ENCODE measurements at places on chromosomes 6 and 20.

DNA sequence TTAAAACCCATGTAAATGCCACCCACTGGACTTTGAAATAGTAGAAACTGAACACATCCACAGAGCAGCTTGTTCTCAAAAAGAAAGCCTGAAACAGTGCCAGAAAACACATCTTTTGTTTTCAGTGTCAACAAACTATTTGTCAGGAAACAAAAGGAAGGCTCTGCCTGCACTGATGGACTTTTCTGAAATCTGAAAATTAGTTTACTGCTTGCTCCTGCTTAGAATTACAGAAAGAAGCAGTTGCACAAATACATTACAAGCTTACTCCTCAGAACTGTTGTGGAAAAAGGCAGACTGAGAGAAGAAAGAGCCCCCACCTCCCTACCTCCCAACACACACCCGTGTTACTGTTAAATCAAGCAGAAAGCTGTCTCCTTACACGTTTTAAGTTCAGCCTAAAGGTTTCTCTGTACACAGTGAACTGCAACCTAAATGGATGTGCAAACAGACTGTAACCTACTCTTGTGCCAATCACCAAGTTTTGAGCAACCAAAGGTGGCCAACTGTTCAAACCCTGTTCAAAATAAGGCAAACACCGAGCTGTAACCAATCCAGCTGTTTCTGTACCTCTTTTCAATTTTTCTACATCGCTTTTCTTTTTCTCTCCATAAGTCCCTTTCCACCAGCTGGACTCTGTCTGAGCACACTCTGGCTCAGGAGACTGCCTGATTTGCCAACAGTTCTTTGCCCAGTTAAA is 43.7 kb downstream of the FRK start:
- no peak for DNase-seq

- no peak for DNase-seq
These were observed 11.7 kb downstream of the BPIFB4 start for GRCh38 chr20:33091147-33091546.

- no peak for DNase-seq
These were observed at the start of gene TSHZ2 for GRCh38 chr20:52972190-52972937. Gene TSHZ2, plus strand, starts transcription at chr20:52972358. Its CDS starts 936 bp downstream, at chr20:52973294.

DNA sequence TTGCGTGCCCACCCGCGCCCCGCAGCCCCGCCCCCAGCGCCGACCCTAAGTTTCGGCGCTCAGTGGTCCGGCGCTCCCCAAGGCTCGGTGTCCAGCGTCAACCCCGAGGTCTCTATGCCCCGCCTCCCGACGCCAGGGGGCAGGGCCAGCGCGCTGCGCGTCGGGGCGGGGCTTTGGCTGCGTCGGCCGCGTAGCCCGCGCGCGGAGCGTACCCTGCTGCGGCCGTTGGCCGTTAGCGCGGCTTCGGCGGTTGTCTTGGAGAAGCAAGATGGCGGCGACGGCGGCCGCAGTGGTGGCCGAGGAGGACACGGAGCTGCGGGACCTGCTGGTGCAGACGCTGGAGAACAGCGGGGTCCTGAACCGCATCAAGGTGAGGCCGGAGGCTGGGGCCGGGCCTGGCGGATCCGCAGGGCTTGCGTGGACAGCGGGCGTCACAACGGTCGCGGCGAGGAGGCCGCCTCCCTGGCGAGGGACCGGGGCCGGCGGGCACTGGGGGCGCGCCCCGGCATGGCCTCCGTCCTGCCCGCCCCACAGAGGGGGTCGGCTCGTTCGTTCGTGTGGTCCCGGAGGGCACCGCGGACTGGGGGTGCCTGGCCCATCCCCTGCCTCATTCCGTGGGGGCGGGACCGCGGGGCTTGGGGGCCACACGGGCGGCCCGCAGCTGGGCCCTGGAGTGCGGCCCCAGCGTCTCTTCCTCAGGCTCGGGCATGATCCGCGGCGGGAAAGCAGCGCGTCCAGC is at the start of gene CEP43:
TSS of gene CEP43 (plus strand) at position 253 of the 739 bp plus-strand sequence. CDS start at position 269, 16 bp downstream.
- DNase-seq: peak; percentile 92

DNA sequence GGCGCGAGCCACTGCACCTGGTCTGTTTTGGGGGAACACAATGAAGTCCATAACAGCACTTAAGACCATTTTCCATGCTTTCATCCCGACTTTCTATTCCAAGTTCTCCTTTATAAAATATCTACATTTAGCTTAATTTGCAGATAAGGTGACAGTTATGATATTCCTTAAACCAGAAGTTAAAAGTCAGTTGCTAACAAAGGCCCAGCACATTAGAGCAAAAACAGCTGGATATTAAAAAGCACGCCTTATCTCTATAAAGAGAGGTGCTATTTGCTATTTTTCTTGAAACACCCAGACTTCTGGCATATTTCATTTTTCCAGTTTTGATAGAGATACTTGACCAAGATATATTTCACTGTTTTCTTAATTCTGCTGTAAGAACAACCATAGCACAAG is 15.8 kb downstream of the OR2B2 start:
- DNase-seq: no peak

GRCh38 chr20:40255365-40255764 is 433.7 kb downstream of the MAFB start:
- DNase-seq: no peak

DNA sequence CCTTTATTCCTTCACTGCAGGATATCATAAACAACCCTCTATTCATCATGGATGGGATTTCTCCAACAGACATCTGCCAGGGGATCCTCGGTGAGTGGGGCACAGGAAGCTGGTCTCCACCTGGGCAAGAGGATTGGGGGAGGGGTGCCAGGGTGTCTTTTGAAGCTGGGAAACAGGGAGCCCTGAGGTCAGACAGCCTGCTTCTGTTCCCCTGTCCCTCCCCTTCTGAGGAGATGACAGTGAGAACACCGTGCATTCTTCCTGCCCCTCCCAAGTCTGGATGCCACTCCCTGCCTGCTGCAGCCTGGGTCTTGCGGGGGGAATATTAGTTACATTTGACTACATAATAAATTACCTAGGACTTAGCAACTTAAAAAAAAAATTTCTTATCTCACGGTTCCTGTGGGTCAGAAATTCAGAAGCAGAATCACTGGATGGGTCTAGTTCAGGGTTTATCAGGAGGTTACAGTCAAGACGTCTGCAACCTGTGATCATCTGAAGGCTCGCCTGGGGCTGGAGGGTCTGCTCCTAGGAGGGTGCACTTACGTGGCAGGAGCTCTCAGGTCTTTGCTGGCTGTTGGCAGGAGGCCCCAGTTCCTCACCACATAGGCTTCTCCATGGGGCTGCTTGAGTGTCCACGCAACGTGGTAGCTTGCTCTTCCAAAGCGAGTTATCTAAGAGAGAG is 11.4 kb downstream of the CAPN11 start:
- no peak for DNase-seq

DNA sequence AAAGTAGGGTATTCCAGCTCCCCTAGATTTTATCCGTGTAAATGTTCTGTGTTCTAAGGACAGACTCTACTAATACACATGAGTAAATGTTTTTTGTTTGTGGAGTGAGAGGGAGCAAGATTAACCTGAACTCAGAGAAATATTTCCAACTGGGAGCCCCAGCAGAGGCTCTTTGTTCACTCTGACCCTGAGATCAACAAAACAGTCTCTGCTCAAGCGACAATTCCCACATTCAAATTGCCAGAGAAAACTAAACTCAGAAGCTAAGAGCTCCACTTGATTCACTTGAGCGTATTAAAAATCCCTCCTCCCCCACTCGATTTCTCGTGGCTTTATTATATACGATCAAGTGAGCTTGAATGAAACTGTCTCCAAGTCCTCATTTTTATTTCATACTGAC is 413.9 kb upstream of the JARID2 start:
- DNase-seq: no peak

GRCh38 chr20:845226-845868 is 11.8 kb downstream of the FAM110A start:
- DNase-seq: no peak

- DNase-seq: no peak
These were observed 40.6 kb downstream of the LYRM2 start for GRCh38 chr6:89597988-89598387.

DNA sequence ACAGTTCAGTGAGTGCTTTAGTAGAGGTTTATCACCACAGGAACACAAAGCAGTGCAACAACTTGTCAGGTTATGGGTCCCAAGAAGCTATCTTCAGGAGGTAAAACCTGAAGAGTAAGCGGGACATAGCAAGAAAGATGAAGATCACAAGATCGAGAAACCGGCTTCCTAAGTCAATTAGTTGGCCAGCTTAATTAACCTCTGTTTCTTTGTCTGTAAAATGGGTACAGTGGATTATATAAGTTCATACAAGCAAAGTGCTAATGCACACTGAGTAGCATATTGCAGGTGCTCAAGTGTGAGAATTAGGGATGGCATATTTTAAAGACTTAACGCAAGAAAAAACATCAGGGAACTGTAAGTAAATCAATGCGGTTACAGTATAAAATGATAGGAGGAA is 12.5 kb downstream of the FBXO30 start:
- DNase-seq: no peak

GRCh38 chr6:73169111-73169510 is 56.2 kb downstream of the KHDC1L start:
- DNase-seq: no peak

DNA sequence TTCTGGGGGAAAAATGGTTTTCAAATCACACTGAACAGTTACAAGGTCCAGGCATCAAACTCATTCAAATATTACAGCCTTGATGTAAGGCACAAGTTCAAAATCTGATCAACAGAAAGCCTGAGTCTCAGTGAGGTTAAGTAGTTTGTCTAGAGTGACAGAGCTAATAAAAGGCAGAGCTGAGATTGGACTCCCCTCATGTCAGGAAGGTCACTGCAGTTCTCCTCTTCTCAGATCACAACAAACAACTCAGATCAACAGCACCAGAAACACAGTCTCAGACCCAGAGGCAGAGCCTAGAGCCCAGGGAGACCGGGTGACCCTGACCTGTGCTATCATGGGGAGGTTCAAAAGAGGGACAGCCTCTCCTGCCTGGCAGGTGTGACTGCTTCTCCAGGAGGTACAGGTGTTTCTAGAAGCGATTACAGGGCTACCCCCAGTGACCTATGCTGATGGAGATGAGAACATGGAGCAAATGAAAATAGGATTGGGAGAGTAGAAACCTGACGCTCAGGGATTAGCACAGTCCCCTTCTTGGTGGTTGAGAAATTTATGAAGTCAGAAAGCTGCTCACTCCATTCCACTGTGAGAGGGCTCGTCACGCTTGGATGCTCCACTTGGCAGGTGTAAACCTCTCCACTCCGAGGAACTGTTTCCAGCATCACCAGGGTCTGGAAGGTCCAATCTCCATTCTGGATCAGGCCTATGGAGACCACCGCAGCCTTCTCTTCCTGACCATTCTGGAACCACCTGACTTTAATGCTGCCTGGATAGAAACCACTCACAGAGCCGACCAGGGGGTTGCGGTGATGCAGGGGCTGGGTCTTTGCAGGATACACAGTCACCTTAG is 24.3 kb upstream of the HLA-DRB5 start:
- DNase-seq: no peak

GRCh38 chr6:169313347-169314010 is 59.8 kb upstream of the THBS2 start:
- no peak for DNase-seq

DNA sequence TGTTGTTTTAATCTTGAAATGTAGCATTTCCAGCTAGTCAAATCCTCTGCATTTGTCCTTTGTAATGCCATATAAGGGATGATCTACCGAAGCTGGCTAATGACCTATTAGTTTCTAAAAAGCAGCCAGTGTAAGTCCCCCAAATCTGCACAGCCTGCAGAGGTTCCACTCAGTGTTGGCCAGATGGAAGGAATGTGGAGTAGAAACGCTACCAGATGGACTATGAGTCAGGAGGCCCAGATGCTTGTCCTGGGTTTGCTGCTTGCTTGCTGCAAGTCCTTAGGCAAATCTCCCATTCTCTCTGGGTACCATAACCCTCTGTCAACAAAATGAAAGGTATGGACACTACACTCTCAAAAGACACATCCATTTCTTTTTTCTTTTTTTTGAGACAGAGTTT is 149.8 kb downstream of the BTBD9 start:
- no peak for DNase-seq

DNA sequence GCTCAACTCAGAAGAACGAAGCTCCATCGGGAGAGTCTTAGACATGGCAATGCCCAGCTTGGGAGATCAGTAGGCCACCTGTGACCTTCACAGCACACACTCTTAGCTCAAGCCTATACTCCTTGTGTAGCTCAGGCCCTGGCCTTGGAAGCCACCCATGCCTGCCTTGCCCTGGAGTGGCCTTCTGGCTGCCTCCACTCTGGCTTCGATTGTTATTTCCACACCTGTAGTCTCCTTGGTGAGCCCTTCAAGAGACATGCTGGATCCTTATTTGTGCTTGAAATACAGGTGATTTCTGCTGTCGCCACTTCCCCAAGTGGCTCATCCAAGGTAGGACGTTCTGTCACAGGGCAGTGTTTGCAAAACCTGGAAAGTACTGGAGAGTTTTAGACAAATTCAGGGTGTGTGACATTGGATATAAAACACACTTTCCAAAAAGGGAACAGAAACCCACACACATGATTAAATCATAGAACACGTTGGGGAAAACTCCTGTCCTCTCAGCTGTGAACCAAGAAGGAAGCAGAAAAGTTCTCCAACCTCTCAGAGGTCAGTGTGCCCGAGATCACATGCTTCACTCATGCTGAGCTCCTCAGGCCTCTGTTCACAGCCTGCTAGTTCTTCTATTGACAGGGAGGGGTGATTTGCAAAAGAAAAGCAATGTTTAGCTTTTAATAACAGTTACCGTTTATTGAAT is 391.8 kb downstream of the CDC5L start:
- DNase-seq: no peak

GRCh38 chr6:88179692-88180091 is 13.5 kb upstream of the CNR1 start:
- no peak for DNase-seq

DNA sequence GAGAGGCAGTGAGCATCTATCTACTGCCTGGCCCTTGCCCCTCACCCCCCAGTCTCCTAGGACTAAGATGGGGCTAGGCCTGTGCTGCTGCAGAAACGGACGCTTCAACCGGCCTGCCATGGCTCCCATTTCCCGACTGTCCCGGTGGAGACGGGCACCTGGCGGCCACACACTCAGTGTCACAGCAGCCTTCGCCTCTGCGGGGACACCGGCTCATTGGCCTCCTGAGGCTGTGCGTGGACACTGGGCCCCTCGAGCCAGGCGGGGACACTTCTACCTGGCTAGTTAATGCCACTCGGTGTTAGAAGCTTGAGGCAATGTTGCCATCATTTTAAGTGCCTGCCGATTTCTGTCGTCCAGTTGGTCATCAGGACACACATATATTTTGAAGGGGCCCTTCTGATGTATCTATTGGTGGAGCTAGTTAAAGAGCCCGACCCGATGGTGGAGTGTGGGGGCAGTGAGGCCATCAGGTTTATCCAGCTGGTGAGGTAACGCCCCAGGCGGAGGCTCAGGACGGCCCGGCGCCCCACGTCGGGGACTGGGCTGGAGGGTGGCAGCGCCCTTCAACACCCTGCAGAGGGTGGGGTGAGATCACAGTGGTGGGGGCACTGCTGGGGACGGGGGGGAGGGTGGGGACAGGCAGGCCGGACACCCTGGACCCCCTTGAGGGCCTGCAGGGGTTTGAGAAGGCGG is 58.9 kb upstream of the GATA5 start:
- DNase-seq: no peak

GRCh38 chr20:61251529-61252393 is at the start of gene CDH4:
Gene CDH4, plus strand, starts transcription at chr20:61252261.
- no peak for DNase-seq

DNA sequence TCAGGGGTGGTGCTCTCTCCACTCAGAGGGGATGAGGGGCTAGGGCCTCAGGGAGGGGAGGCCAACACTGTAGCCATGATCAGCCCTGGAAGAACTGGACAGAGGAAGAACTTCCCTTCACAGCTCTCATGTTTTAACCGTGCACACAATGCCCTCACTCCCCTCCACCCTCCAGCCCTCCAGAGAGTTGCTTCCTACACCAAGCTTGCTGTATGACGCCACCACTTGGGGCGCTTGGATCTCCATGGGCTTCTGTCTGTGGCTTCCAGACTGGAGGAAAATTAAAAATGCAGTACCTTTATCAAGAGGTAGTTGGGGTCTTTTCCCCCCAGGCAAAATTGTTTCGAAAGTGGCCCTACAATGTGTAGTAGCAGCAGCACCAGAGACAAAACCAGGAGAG is 48.4 kb downstream of the ARHGAP40 start:
- no peak for DNase-seq
